ENCODE measurements at places on chromosomes 7 and 10.
A peak's percentile ranks its signal among the peaks of the same experiment; 100 is the strongest.

- no peak for DNase-seq
Observed at GRCh38 chr10:86207226-86207625, 159.4 kb downstream of the GRID1 start.

GRCh38 chr10:101107771-101108170 is 23.3 kb upstream of the TLX1 start:
- DNase-seq: no peak

GRCh38 chr10:113450046-113450804 is 102.6 kb upstream of the HABP2 start:
- no peak for DNase-seq

GRCh38 chr7:38372290-38372689 is 98.9 kb upstream of the TARP start:
- no peak for DNase-seq

DNA sequence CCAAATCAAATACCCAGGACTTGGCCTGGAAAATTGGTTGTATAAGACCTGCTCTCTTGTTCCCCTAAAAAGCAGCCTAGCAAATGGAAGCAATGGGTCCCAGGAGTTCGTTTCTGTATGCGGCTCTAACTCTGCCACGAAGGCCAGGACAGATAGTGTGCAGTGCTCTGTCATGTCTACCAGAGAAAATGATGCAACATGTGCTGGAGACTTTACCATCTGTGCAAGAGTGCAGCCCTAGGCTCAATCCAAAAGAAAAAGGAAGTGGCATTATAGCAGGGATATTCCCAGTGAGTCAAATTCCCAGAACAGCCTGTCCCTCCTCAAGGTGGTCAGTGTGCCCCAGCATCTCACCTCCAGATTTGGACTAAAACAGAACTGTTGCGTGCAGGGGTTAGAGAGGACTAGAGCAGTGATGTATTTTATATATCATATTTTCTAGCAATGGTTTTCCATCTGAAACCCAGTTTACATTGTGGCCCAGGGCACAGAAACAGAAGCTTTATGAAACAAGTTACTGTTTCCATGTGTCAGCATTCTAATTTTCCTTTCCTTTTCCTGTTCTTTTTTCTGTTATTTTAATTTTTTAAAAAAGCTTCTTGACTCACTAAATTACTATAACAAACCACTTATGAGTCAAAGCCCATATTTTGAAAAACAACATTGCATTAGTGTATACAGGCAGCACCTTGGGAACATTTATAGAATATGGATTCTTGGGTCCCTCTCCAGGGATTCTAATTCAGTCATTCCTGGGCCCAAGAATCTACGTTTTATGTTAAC is 311.2 kb downstream of the RNLS start:
- DNase-seq: no peak

DNA sequence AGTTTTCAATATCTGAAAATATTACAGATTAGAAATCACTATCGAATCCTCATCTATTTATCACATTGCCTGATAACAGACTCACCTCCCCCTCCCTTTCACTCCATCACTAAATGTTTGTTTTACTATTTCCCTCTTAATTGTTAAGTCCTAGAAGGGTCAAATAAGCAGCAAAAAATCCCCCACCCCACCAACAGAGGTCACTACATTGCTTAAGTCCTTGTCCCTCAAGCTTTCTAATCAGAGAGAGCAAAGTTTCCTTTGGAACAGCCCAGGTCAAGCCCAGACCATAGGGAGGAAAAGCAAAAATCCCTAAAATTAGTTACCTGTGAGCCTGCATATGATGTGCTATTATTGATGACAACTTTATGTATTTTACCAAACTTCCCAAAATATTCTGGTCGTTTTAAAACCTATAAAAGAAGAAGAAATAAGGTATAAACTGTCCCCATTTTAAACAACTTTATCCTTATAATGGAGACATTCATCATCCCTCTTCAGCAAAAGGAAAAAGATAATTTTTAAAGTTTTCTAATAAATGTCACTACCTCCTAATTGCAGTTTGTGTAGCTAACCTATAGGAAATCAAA is 95.0 kb downstream of the CNOT4 start:
- peak; percentile 9 for DNase-seq

DNA sequence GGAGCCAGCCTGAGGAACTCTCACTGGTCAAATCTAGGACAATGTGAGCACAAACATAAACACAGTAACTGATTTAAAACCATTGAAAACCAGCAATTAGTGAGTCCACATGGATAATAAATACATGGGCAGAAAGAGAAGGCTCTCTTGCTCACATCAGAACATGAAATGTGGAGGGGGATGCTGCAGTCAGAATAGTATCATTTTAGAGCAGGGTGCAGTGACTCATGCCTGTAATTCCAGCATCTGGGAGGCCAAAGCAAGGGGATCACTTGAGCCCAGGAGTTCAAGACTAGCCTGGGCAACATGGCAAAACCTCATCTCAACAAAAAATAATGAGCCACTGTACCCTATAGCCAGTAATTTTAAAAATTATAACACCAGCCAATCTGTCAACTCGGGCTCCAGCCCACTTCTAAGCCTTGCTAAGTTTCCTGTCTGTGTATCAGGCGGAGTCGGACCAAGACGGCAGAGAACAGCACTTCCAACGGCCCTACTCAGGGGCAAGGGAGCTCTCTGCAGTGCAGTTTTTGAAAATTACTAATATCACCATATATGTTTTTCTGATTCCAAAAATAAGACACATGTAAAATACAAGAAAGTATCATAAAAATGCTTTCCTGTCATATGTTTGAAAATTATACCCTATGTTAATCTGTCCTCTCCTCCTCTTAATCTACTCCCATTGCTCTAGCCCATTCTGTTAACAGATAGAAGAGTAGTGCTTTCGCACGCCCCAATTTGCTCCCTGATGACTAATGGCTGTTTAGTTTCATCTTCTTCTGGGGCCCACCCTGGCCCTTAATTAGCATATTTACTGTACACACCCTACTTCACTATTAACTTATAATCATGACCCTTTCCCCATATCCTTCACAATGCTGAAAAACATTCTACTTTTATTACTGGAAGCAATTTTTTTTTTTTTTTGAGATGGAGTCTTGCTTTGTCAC is 17.1 kb downstream of the URGCP start:
- DNase-seq: no peak

GRCh38 chr7:11709196-11709595 is 122.8 kb downstream of the THSD7A start:
- DNase-seq: no peak

DNA sequence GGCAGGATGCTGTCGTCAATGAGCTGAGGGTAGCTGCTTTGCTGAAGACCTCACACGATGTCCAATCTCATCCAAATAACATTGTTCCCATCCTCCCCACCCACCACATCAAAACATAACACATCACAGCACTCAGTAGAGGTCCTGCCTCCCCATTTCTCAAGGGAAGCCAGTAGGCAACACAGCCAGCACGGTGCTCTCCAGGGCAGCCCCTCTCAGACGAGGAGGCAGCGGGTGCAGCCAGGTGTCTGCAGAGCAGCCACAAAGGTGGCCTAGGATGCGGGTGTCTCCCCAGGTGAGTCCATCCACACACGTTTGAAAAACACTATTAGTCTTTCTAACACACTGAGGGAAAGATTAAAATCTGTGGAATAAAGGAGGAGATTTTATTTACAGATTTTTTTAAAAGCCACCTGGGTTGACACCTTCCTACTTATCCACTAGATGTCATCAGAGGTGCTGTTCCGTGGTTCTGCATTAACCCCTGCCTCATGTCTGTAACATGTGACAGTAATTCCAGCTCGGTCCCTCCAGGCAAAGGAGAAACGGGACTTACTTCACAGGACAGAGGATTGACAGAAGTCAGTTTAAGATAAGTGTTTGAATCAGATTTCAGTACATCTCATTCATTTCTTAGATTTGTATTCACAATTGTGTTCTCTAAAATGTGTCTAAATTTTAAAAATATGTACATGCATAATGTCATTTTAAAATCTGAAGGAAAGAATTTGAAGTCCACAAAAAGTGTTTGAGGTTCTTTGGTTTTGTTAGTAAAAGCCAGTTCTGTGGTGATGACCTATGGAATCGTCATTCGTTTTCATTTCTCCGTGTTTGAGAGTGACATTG is 68.0 kb downstream of the LANCL2 start:
- DNase-seq: no peak

DNA sequence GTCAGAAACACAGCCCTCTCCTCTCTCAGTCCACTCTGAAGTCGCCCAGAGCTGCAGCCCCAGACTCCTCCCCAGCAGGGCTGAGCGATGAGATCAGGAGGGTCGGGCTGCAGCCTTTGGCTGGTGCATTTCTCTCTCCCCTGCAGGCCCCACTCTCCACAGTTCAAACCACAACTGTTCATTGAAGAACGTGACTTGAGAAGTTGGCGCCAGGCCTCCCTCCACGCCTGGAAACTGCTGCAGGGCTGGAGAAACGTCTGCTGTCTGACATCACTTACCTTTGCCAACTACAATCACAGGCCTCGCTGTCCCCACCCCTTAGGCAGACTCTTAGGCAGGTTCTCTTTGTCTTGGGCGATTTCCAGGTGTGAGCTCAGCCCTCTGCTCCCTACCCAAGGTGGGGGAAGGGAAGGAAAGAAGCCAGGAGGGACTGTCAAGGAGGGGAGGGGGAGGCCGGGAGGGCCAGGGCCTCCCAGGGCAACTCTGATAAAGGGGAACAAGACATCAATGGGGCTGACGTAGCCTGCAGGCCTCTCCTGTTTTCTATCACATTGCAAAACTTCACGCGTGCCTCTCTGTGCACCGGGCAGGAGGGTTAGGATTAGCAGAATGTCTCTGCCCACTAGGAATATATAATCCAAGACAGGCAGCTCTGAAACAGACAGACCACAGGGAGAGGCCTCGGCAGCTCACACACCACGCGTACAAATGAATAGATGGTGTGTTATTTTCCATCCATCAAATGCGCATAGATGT is 32.7 kb downstream of the CALML5 start:
- DNase-seq: no peak

DNA sequence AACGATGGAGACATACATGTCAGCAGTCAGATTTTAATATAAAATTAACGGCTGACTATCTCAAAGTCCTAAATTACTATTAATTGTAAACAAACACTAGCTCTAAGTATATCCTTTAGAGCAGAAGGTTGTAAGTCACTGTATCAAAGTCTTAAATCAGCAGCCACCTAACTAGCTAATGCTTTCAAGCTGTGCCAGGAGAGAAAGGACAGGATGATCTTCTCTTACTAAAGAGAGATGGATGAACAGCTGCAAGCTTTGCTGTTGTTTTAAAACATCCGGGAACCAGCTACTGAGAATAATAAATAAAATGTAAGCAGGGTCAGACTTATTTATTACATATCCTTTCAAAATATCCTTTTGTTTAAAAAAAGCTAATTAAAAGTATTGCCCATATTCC is 24.0 kb upstream of the ABLIM1 start:
- no peak for DNase-seq

DNA sequence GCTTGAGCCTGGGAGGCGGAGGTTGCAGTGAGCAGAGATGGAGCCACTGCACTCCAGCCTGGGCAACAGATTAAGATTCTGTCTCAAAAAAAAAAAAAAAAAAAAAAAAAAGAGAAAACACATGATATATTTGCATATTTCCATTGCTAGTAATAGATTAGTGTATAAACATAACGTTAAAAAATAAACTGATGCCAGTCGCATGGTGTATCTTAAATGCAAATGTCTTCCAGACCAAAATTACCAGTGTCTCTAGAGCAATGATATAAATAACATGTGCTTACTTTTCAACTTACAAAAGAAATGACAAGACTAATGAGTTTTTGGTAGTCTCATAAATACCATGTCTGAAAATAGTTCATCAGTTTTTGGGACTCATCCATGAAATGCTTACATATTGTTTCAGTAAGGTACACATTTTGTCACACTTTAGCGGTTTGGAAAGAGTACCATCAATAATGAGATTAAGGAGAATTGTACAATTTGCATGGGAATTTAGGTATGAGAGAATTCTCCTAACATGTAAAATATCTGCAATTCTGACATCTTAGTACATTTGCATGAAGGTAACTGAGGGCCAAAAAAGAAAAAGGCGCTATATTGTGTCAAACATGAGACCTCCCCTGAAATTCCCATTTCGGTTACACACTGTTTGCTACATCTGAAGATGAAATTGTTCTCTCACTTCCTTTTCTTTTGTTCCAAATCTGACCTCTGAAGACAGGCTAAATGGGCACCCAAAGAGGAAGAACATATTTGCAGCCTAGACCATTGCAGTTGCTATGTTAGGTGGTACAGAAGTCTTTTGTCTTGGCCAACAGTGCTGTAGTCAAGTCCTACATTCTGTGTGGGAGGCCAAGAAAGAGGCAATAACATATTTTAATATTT is 51.5 kb upstream of the PIP4K2A start:
- no peak for DNase-seq

DNA sequence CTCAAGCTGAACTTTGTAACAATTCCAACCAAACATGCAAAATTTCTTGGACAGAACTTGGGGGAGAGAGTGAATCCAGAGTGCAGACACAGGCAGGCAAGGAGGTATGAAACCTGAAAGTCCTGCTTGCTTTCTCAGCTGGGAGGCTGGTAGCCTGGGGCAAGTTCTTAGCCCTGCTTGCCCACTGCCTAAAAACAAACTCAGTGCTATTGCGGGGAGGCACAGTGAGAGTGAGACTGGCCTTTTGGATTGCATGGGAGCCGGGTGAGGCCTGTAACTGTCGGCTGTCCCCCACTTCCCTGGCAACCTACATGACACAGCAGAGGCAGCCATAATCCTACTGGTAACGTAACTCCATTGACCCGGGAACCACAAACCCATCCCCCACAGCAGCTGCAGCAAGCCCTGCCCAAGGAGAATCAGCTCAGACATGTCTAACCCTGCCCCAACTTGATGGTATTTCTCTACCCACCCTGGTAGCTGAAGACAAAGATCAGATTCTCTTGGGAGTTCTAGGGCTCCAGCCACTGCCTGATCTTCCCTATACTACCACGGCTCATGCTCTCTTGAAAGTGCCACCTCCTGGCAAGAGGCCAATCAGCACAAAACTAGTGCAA is 663.6 kb downstream of the GRM8 start:
- no peak for DNase-seq

DNA sequence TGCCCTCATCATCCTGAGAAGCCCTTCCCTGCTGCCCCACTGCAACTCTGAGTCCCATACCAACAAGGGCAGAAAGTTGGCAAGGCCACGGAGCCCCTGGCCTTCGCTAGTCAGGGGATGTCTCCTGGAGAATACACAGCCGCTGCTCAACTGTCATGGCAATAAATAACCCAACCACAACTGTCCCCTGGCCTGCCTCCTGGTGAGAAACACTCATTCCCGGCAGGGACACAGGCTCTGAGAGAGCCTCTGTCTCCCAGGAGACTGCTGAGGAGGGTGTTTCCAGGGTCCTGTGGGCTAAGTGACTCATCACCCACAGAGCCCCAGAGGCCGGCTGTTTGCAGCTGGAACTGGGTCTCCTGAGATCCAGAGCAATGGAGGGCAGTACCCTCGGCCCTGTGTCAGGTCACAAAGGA is 354.1 kb downstream of the TNS3 start:
- DNase-seq: no peak

- no peak for DNase-seq
Observed at GRCh38 chr10:117568334-117568733, 25.8 kb downstream of the EMX2 start.

- DNase-seq: no peak
Observed at GRCh38 chr10:88986549-88987242, 3.9 kb upstream of the FAS start.

GRCh38 chr10:111017098-111017497 is 59.7 kb upstream of the ADRA2A start:
- no peak for DNase-seq

Data from smooth muscle cell of the brain vasculature (primary cell).